NCI-H460 (cell line): ENCODE measurements at places on chromosomes 11 and 22. TPM values are rescaled to one million over a fixed set of nuclear protein-coding genes. Genes with fewer than 3 reads are reported as not detected.

DNA sequence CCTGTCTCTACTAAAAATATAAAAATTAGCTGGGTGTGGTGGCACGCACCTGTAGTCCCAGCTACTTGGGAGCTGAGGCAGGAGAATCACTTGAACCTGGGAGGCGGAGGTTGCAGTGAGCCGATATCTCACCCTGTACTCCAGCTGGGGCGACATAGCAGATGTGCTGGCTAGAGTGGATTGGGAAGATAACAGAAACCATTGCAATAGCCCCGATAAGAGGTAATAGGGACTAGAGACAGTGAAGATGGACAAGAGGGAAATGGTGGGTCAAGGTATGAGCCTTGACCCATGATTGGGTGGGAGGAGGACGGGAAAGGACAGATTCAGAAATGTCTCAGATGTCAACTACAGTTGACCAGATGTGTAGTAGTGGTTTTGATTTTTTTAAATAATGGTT, 6.1 kb downstream of the SWAP70 start:
- DNase-seq: no peak

The TRIM6 gene
- 8.5 and 10.2 TPM in 2 replicates for total RNA-seq

The WBP2NL gene
- total RNA-seq: 0.78 and 1.2 TPM in 2 replicates

DNA sequence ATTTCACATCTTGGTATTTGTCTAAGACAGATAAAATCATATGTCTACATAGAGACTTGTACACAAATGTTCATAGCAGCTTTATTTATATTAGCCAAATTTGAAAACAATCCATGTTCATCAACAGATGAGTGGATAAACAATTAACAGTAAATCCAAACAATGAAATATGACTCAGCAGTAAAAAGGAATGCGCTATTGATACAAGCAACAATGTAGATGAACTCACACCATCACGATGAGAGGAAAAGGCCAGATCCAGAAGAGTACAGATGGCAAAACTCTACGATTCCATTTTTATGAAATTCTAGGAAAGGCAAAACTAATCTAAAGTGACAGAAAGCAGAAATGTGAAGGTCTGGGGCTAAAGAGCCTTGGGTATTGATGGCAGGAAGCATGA, 384.3 kb downstream of the NTM start:
- DNase-seq: no peak

- no peak for DNase-seq
Observed at GRCh38 chr22:26429458-26430286, 612 bp downstream of the ASPHD2 start.

DNA sequence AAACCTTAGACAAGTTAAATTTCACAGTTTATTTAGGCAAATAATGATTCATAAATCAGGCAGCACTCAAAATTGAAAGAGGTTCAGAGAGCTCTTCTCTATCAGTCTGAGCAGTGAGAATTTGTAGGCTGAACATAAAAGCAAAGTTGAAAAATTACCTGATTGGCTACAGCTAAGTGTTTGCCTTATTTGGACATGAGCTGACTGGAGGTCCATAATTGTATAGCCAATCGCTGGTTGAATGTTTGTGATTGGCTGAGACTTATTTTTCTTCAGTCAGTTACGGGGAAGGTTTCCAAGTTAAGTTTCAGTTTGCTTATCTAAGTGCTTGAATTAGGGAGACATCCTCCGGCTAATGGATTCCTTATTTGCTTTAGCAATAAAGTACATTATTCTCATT, 527.5 kb downstream of the CNTN5 start:
- no peak for DNase-seq

GRCh38 chr22:29152045-29152953, 53.4 kb upstream of the EMID1 start:
- DNase-seq: no peak
